Trophoblast cell (in vitro differentiated cells and primary cell): ENCODE measurements at places on chromosomes 4 and X.

DNA sequence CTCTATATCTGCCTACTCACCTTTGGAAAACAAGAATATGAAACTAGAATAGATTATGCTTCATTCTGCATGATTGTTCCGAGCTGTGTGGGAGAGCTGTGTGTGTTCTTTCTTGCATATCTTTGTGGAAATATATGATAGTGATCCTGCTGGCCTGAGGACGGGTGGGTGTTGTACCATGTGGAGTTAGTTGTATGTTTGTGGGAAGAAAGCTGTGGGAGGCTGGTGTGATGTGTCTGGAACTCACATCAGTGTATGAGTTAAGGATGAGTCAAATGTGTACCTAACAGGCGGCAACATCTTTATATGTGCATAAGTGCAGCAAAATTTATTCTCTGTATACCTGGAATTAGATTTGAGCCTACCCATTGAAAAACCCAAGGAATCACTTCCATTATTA, 208.1 kb upstream of the ADGRL3 start:
- DNase-seq, result no peak
- H3K4me3 ChIP-seq, result no peak overlapping the region
- H3K4me1 ChIP-seq, result peaks cover 8% of the 10 kb centered on the region

DNA sequence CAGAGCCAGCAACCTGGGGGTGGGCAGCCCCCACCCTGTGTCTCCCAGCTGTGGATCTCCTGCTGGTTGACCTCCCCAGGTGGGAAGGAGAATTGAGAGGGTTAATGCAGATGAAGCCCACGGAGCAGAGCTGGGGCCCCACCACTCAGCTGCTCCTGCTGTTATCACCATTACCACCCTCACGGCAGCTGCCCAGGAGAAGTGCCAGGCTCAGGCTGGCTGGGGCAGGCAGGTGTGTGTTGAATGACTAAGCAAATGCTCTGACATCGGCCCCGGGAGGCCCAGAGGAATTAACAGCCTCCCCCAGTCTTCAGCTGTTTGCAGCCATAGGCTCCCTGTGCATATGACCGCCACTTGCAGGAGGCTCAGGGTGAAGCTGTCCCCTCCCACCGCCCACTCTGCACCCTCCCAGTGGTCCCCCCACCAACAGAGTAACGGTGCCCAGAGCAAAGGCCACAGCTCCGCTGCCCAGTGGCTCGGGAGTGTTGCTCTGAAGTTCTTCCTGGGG, 133.8 kb downstream of the CPZ start:
- no peaks in the 10 kb centered on the region for H3K36me3 ChIP-seq
- no peak overlapping the region for H3K27ac ChIP-seq
- no peaks in the 10 kb centered on the region for H3K4me1 ChIP-seq
- no peak overlapping the region for H3K4me3 ChIP-seq
- H3K27me3 ChIP-seq, result no peaks in the 10 kb centered on the region

DNA sequence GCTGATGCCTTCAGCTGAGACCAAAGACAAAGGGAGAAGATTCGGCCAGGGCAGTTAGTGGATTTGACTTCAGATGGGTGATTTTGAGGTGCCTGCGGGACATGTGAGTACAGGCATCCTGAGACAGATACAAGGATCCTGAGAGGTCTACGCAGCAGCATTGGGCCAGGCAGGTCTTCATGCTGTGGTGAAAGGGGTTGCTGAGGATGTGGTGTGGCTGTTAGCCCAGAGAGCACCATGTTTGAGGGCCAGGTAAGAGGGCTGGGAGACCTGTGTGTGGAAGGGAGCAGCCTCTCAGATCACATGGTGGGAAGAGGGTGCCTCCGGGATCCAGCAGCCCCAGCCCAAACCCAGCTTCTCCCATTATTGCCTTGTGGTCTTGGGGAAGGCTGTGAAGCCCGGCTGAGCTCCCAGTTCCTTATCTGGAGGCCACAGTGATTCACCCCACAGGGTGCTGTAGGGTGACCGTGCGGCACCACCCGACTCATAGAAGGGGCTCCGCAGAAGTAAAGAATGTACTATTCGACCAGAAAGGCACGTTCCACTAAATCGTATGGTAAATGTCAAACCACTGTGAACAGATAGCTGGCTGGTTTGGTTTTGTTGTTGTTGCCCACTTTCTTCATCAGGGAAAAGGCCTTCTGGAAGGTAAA, 27.7 kb upstream of the TADA2B start:
- no peaks in the 10 kb centered on the region for H3K4me1 ChIP-seq
- H3K27ac ChIP-seq, result no peak overlapping the region
- H3K4me3 ChIP-seq, result no peak overlapping the region
- H3K36me3 ChIP-seq, result peaks cover 45% of the 10 kb centered on the region
- no peaks in the 10 kb centered on the region for H3K27me3 ChIP-seq

- no peak overlapping the region for H3K4me3 ChIP-seq
- DNase-seq, result no peak
- peaks cover 59% of the 10 kb centered on the region for H3K27me3 ChIP-seq
- H3K36me3 ChIP-seq, result no peaks in the 10 kb centered on the region
Observed at GRCh38 chr4:146637621-146638332, 916 bp upstream of the POU4F2 start.

DNA sequence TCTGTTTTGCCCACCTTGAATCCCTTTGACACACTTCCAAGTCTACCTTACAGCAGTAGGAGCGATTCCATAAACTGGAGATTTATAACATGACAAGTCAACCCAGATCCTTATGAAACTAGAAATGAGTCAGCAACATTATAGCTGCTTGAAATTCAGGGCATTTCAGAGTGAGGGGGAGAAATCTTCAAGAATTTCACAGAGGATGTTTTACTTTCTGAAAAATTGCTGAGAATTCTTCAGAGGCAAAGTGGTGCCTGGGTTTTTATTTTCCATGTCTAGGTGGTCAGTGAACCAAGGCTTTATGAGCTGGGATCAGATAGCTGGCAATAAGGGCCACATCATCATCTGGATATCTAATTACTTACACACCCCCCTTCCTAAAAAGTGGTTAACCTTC, 119.8 kb downstream of the PPARGC1A start:
- no peak overlapping the region for H3K4me3 ChIP-seq
- DNase-seq, result peak; percentile 71
- no peaks in the 10 kb centered on the region for H3K27me3 ChIP-seq
- no peaks in the 10 kb centered on the region for H3K36me3 ChIP-seq

DNA sequence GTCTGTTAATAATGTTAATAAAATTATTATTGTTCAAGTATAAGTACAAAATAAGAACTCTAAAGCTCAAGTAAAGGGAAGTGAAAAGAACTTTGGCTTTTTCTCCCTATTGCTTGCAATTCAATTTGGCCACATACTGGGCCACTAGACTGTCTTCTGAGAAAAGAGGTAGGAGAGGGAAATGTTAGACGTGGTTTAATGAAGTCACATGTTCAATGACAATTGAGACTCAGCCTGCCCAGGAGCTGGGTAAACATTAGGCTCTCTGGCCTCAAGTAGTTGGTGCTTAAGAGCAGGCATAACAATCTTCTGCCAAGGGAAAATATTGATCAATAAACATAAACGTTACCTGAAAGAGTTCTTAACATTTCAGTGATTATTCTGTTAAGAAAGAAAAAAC, 15.1 kb upstream of the PRSS12 start:
- H3K27me3 ChIP-seq, result no peaks in the 10 kb centered on the region
- no peak overlapping the region for H3K4me3 ChIP-seq
- no peaks in the 10 kb centered on the region for H3K36me3 ChIP-seq
